Activated T-helper 1 cell treated with anti-CD3 and anti-CD28 coated beads, Interleukin-2, amount 50 U/mL, for 16 hours (primary cell): ENCODE measurements at places on chromosomes 1 and 21.

DNA sequence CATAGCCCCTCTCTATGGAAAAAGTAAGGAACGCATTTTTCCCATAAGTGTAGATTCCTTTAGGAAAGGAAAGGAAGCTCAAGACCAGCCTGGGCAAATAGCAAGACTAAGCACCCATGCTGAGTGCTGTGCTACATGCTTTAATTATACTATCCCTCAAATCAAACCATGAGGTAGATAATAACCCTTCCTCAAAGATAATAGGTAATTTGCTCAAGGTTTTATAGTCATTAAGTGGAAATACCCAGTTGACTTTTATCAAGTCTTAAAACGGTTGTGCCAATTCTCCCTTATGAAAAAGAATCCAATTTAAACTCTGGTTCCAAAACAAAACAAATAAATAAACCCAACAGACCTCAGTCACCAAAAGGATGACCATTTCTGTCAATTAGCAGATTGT, 3.4 kb downstream of the KIAA0319L start:
- no peak for DNase-seq

DNA sequence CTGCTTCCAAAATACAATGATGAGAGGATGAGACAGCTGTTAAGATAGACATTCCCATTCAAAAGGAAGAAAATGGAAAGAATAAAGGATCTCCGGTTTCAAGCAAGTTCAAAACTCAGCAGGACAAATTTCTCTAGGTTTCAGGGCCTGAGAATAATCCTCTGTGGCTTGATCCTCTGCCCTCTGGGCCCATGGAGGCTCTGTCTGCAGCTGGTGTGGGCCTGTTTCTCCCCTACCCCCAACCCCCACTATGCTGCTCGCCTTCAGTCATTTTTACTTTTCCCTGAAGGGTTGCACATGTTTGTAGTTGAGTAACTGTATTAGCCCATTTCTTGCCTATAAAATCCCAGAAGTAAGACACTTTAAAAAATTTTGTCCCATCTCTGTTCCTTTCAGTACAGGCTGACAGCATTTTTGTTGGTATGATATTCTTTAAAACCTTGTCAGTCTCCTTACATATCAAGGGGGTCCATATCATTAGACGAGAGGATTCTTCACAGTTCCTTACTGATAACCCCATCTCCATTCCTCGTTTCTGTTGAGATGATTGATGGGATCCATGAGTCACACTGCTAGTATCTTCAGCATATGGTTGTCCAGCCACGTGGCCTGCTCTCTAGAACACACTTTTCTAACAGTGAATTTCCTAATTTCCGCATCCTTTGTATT, 10.5 kb downstream of the ZMYM4 start:
- DNase-seq = no peak

GRCh38 chr1:7856345-7856744, 3.5 kb upstream of the UTS2 start:
- DNase-seq = no peak

GRCh38 chr1:17137441-17137840, 18.2 kb upstream of the PADI2 start:
- no peak for DNase-seq

- DNase-seq = no peak
These were observed 47.6 kb downstream of the LPAR3 start for GRCh38 chr1:84845357-84845756.

DNA sequence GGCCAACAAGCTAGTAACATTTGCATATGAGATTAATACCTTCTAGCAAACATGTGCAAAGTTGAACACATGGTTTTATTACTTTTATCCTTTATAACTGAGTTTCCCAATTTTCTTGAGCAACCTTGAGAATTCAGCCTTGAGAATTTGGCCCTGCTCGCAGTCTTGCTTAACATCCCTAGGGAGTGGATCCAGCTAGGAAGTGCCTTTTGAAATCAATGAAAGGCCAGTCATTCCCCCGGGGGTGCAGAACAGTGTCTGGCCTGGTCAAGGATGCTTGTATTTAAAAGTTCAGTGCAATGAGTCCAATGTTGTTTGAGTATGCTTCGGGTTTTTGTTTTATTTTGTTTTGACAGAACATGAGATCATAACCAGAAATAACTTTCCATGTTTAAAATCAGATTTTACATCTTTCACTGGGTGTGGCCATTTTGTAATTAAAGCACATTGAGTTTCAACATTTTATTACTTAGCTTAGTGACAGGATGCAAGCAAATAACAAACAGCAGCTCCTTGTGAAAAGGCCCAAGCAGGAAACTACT, 16.7 kb downstream of the PALMD start:
- DNase-seq = no peak

- DNase-seq = no peak
These were observed 337.6 kb upstream of the SNX7 start for GRCh38 chr1:98323906-98324358.

DNA sequence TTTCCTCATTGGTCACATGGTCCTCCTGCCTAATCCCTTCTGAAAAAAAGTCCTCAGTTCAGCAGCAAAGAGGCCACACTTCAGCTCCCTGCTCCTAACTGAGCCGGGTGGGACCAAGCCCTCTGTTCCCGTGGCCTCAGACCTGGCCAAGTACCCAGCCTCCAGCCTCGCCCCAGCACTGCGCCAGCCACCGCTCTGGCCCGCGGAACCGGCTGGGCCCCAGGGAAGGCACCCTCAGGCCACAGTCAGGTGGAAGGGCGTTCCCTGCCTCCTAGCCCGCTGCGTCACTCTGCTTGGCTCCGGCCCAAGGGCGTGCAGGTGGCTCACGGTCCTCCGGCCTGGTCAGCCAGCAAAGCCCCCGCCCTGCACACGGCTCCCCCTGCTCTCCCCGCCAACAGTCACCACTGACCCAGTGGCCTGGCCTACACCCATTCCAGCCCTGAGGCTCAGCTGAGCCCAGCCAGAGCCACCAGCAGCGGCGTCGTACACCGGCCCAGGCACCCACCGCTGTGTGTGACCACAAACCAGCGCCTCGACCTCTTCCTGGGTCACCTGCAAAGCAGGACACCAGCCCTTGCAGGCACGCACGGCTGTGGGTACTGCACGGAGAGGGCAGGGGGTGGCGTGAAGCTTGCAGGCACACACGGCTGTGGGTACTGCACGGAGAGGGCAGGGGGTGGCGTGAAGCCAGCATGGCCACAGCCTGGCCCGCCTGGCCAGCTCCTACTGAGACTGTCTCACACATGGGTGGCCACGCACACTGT, 19.4 kb downstream of the NADK start:
- no peak for DNase-seq

DNA sequence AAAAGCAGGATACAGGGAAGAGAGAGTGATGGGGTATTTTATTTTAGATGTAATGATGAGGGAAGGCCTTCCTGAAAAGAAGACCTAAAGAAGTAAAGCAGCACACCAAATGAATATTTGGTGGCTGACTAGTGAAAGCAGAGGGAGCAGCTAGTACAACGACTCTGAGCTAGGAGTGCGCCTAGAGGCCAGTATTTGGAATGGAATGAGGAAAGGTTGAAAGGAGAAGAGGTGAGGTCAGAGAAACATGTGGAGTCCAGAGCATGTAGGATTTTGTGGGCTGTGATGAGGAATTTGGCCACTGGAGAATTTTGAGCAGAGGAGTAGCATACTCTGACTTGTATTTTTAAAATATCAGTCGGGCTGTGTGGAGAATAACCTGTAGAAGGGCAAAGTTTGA, 11.8 kb upstream of the RPL5 start:
- DNase-seq = no peak

- no peak for DNase-seq
These were observed 17.0 kb upstream of the ITLN2 start for GRCh38 chr1:160971618-160972056.

DNA sequence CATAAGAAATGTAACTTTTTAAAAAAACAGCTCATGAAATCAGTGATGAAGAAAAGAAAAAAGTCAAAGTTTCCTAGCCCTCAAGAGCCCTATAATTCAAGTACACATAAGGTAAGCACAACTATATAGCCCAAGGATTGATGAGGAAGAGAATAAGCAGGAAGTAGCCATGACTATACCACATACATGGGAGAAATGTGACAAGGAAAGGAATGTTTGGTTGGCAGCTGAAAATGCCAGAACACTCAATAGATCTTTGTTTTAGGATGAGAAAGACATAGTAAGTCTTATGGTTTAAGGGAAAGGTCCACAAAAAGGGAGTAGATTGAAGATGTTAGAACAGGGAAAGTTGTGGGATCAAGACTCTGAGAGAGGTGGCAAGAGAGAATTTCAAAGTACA, 5.7 kb downstream of the DOCK7 start:
- no peak for DNase-seq

DNA sequence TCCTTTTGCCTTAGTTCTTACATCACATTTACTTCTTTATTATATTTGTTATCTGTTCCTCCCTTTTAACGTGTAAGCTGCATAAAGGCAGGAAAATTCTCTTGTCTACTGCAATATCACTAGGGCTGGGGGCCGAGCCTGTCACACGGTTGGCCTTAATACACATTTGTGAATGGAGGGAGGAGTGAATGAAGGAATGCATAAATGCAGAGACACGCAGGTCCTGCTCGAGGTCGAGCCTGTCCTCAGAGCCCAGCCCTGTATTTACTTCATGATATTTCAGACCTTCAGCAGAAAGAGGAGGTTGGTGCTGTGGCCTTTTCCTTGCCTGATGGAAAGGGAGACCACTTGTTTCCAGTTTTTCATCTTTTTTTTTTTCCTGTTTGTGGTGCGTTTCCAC, 671.3 kb downstream of the PTPRU start:
- DNase-seq = no peak

- no peak for DNase-seq
These were observed 68.3 kb upstream of the ST6GALNAC3 start for GRCh38 chr1:76006234-76006633.

- DNase-seq = no peak
These were observed 19.6 kb downstream of the CA6 start for GRCh38 chr1:8965121-8965820.

DNA sequence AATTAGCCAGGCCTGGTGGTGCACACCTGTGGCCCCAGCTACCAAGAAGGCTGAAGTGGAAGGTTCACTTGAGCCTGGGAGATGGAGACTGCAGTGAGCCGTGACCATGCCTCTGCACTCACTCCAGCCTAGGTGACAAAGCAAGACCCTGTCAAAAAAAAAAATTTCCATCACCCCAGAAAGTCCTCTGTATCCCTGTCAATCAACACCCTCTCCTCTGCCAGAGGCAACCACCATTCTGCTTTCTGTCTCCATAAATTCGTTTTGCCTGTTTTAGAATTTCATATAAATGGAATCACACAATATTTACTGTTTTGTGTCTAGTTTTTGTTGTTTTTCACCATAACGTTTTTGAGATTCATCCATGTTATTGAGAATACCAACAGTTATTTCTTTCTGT, 141.6 kb upstream of the SLC45A1 start:
- no peak for DNase-seq

- DNase-seq = no peak
These were observed 14.9 kb downstream of the TCP10L start for GRCh38 chr21:32570456-32570855.

GRCh38 chr1:82778612-82779011, 977.9 kb downstream of the ADGRL2 start:
- no peak for DNase-seq

DNA sequence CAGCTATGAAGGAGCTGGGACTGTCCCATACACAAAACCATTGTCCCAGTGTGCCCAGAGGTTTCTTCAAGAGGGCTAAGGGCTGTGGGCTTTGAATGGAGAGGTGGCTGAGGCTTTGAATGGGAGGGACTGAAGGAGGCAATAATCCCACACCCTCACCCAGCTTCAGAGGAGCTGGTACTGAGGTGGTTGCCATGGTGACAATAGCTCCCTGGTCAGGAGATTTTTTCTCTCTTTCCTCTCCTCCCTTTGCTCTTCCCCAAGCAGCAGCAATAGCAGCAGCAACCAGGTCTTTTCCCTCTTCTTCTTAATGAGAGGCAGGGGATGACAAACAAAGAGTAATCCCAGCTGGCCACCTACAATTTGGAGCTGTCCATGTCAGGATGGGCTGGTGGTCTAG, 1.6 kb downstream of the HPCAL4 start:
- no peak for DNase-seq

- no peak for DNase-seq
These were observed 49.8 kb downstream of the PTGER3 start for GRCh38 chr1:70997793-70998192.

DNA sequence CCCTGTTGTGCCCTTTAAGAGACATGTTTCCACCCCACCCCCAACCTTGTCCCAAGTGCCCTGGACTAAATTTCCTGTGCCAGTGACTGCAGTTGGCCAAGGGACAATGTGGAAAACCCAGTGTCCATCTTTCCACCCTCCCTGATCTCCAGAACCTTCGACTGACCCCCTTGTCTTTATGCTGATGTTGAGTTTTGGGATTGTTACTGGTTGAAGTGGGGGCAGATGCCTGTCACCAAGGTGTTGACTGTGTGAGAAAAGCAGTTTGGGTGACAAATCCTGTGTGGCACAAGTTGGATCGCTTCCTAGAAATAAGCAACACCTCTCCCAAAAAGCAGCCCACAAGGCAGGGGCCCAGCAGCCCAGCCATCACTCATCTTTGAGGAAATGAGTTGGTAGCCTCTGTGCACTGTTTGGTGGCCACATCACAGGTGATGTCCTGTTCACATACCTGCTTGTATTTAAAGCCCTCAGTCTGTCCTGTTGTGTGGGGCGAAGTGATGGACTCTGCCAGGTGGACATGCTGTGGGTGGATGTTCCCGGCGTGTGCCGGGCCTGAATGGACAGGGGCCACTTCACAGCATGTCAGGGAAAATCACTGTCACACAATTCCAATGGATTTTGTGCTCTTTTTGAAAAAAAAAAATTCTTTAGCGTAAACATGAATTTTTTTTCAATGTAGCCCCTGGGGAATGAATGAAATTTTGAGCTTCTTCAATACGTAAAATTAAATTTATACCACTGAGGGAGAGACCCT, 6.6 kb upstream of the MIIP start:
- DNase-seq = no peak

DNA sequence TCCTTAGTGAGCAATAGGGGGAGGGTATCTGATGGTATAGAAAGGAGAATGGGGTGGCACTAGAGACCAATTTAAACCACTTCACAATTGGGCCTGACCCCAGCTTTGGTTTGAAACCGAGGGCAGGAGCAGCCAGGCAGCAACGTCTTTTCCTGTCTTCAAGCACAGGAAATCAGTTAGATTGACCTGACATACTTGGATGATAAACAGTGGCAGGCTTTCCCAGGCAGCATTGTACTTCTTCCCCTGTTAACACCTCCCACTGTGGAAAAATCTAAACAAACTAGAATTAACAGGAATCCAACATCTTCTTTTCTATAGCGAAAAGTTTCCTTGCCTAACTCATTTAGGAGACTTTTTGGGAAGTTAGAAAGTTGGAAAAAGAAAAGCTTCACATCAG, 40.6 kb downstream of the SELL start:
- DNase-seq = no peak

DNA sequence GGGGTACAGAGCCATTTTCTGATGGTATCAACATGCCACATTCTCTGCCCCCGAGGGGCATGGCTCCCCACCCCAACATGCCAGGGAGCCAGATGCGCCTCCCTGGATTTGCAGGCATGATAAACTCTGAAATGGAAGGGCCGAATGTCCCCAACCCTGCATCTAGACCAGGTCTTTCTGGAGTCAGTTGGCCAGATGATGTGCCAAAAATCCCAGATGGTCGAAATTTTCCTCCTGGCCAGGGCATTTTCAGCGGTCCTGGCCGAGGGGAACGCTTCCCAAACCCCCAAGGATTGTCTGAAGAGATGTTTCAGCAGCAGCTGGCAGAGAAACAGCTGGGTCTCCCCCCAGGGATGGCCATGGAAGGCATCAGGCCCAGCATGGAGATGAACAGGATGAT, 50.6 kb downstream of the ACP6 start:
- DNase-seq = no peak
